Head of caudate nucleus (tissue), 42 donors: ENCODE measurements at places on chromosomes 3 and 15.

DNA sequence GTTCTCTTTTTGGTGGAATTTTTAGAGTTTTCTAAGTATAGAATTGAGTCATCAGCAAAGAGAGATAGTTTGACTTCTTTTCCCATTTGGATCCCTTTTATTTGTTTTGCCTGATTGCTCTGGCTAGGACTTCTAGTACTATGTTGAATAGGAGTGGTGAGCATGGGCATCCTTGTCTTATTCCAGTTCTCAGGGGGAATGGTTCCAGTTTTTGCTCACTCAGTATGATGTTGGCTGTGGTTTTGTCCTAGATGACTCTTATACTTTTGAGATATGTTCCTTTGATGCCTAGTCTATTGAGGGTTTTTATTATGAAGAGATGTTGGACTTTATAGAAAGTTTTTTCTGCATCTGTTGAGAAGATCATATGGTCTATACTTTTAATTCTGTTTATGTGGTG lies 72.5 kb downstream of the TNFAIP8L3 start:
- DNase-seq, result no peak

DNA sequence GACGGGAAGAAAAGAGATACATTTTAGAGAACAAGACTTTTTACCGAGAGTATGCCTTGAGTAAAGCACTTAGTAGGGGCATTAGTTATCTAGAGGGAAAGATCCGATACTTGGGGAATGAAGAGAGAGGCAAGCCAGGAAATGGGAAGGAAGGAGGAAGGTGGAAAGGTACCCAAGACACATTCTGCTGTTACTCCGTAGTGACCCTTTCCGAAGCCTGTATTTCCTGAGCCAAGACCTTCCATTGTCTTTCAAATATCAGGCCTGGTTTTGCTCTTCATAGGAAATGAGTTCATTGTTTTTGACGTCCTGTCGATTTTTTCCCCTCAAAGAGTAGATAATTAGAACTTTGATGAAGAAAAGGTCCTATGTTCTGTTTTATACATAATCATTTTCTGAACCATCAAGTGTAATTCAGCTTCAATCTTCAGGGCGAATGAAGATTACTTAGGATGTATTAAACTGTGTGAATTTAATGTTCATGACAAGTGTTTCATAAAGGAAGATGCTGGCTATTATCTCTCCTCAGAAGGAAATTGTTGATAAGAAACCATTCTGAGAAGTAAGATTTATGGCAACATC lies 95.7 kb downstream of the PPM1L start:
- DNase-seq, result no peak

DNA sequence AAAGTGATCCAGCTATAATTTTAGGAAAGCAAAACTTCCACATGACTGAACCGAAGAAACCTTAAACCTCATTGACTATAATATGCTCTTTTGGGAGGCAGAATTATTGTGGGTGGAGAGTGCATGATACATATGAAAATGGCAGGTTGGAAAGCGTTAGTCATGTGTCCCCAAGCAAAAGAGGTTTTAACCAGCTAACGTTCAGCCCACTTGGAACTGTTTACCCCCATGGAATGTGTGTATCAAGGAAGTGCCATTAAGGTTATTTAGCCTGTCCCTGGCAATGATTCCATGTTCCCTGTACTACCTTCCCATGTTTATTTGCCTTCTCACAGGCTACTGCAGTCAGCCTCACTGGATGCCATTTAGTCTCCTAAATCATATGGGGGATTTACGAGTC lies 44.1 kb upstream of the LRRC58 start:
- DNase-seq, result no peak

DNA sequence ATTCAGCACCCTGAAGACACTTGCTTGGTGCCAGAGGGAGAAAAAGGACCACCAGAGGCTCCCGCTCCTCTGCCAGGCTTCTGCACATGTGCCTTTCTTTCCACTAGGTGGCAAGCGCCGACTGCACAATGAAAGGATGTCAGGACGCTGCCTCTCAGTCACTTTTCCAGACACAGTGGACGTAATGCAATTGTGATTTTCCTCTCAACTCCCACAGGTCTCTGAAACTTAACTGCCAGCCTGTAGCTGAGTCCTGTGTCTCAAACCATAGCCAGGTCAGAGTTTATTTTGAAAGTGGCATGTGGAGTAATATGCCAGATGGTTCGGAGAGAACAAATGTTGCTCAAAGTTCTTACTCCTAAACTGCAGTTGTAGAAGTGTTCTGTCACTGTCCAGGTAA lies 162.9 kb downstream of the ITPR1 start:
- DNase-seq, result peak; percentile 82

- DNase-seq, result no peak
Observed at GRCh38 chr15:78627348-78627747, 6.6 kb upstream of the CHRNA3 start.

GRCh38 chr3:40120806-40121205 lies 188.7 kb upstream of the EIF1B start:
- no peak for DNase-seq

DNA sequence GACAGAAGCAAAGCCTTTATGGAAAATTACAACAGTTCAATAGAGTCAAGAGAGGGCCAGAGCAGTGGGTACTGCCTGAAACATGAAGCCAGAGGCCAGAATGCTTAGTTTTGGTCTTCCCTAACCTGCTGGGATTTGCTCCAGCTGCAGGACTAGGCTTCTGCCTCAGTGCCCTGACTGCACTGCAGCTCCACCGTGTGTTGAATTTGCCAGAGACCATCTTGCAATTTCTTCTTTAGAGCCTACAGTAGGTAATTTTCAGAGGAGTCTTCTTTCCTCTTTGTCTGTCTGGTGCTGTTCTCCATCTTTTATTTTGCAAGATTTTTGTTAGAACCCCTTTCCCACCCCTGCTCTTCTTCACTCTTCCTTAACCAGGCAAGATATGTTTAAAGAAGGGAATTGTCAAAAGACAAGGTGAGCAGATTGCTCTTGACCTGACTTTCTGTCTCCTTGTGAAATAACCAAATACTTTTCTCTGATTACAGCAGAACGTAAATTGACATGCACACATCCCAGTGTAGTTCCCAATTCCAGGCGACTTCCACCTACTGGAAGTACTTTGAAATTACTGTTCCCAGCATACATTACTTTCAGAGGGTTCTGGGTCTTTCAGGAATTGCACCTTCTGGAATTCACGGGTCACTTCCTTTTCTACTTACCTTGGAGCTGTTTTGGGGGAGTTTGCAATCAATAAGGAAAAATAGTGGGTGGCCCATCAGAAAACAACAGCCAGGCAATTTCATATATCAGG lies 161.2 kb downstream of the MINAR1 start:
- DNase-seq, result no peak

- no peak for DNase-seq
Observed at GRCh38 chr3:149174901-149175300, 45.5 kb downstream of the HPS3 start.

DNA sequence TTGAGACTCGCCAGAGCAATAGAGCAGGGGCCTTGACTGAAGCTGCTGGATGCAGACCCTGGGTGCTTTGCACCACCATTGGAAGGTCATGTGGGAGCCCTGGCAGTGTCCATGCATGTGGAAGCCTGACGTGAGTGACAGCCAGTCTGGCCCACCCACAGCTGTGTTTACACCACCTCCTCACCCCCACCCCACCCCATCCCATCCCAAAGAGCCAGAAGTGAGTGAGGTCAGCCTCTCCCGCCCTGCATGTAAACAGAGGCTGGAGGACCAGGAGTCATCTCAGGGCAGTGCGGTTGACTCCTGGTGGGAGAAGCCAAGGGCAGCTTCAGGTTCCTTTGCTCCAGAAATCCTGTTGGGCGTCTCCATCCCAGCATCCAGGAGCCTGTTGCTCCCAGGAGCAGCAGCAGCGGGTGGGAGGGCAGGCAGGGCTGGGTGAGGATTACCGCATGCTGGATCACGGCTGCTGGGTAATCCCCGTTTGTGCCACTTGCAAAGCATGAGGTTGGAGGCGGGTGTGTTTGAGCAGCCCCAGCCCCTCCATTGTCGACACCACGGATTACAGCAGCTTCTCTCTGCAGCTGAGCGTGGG lies 44.6 kb downstream of the CORO2B start:
- peak; percentile 86 for DNase-seq

DNA sequence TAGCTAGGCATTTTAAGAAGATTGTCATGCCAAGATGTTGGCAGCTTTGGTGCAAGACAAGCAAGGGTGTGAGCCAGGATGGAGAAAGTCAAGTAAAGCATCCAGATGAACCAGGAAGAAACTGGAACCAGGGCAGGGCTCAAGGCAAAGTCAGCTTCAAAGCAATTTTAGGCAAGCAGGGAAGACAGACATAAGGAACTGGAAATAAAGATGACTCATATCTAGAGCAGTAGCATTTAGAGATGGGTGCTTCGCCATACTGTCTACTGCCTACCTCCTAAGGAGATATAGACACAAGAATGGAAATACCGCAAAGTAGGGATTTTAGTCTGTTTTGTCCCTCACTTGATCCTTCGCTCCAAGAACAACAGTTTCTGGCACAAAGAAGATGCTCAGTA lies 59.9 kb downstream of the RYR3 start:
- no peak for DNase-seq

DNA sequence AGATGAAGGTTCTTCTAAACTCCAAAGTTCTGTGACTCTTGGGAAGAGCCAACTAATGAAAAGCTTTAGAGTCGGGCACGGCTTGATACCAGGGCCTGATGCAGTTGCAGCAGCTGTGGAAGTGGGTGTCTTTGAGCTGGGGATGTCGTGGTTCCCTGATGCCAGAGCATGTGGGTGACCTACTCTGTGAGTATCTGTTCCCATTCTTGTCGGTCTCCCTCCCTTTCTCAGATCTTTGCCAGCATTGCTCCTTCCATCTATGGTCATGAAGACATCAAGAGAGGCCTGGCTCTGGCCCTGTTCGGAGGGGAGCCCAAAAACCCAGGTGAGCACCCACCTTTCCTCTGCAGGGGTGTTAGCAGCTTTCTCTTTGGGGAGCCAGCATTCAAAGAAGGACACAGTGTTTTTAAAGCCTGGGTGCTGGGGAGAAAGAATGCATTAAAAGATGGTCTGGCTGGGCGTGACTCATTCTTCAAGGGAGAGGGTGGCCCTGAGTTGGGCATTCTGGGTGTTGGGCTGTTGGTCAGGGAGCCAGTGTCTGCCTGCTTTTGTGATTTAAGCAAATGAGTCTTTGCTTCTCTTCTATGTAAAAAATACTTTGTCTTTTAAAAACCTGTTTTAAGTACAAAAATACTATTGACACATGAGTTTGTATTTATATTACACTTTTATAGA lies 13.2 kb upstream of the PODXL2 start:
- DNase-seq, result no peak

GRCh38 chr15:66388576-66388975 lies 1.9 kb downstream of the MAP2K1 start:
- DNase-seq, result no peak

DNA sequence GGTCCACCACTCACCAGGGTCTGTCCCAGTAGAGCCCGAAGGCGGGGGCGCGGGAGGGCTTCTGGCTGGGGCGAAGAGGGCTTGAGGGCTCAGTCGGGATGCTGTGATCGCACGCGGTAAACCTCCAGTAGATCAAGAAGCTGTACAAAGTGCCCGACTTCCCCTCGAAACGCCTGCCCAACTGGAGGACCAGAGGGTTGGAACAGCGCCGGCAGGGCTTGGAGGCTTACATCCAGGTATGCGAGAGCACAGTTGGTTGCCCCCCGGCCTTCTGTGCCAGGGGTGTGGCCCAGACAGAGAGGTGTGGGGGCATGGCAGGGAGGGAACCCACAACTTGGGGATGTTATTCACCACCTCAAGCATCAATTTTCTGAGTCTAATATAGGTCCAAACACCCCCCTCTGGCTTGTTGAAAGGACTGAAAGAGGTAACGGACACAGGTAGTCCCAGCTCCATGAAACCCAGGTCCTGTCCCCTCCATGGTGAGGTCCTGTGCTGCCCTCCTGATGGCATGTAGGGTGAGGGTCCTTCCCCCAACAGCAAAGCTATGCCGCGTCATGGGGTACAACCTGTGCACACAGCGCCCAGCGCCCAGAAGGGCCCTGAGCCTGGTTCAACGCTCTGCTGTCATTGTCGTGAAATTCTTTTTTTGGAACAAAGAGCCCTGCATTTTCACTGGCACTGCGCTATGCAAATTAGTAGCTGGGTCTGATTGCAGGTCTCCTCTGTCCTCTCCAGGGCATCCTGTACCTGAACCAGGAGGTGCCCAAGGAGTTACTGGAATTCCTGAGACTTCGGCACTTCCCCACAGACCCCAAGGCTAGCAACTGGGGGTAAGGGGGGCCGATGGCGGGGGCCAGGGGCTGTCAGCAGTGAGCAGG lies 1.2 kb downstream of the SNX22 start:
- no peak for DNase-seq

GRCh38 chr15:44308415-44308814 lies 19.9 kb downstream of the GOLM2 start:
- DNase-seq, result no peak

GRCh38 chr3:45090855-45091254 lies 55.3 kb downstream of the CDCP1 start:
- DNase-seq, result no peak

DNA sequence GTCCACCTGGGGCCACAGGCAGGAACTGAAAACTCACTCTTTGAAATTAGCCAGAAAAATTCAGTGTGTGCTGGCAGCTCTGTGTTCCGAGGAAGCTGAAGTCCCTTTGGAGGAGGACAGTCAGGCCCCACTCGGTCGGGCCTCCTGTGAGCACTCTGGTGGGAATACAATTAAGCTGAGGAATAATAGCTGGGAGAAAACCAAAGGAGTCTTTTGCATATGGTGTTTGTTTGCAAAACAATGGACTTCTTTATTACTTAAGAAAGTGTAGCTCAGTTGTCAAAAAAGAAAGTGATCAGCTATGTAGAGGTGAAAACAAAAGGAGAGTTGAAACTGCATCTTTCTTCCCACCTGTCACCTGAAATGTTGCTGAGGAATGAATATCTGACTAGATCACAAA lies 202.5 kb downstream of the MEIS2 start:
- no peak for DNase-seq

GRCh38 chr3:195236801-195237570 lies 34.0 kb downstream of the XXYLT1 start:
- no peak for DNase-seq

GRCh38 chr3:177150970-177151627 lies 46.2 kb downstream of the TBL1XR1 start:
- no peak for DNase-seq

DNA sequence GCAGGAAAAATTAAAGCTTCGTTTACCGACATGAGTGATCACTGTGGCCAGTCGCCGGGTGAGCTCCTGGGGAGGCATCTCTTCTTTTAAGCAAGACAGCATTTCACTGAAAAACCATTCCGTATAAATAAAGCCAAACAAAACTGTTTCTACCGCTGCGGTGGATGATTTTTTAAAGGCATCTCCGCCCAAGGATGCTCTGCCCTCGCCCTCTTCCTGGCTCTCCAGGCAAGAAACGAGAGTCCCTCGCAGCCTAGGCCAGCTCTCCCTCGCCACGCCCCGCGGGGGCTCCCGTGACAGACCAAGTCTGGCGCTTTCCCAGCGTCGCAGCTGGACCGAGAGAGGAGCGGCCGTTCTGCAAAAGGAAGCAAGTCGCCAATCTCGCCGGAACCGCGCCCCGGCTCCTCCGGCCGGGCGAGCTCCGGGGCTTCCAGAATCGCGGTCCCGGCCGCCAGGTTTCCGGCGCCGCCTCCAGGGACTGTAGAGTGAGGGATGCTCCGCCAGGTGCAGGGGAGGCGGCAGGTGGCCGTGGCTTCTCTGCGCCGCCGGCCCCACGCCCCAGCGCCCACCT lies 458 bp downstream of the MCF2L2 start:
- peak; percentile 68 for DNase-seq

GRCh38 chr3:10845839-10846656 lies 30.0 kb downstream of the SLC6A11 start:
- peak; percentile 8 for DNase-seq

GRCh38 chr3:339351-339750 lies 142.8 kb downstream of the CHL1 start:
- DNase-seq, result no peak

- no peak for DNase-seq
Observed at GRCh38 chr3:160633361-160634083, 43.4 kb upstream of the ARL14 start.

GRCh38 chr15:82986442-82986780 lies 401 bp downstream of the RAMAC start:
- DNase-seq, result no peak
